ENCODE measurements at places on chromosomes 7 and 10. TPM values are rescaled to one million over a fixed set of nuclear protein-coding genes. Genes with fewer than 3 reads are reported as not detected.

UNCX gene
- polyA plus RNA-seq: not detected

CDK5 gene
- 13.5 TPM for polyA plus RNA-seq

- no peak for DNase-seq
Measured at GRCh38 chr7:16492513-16493062, 27.1 kb upstream of the SOSTDC1 start.

DNA sequence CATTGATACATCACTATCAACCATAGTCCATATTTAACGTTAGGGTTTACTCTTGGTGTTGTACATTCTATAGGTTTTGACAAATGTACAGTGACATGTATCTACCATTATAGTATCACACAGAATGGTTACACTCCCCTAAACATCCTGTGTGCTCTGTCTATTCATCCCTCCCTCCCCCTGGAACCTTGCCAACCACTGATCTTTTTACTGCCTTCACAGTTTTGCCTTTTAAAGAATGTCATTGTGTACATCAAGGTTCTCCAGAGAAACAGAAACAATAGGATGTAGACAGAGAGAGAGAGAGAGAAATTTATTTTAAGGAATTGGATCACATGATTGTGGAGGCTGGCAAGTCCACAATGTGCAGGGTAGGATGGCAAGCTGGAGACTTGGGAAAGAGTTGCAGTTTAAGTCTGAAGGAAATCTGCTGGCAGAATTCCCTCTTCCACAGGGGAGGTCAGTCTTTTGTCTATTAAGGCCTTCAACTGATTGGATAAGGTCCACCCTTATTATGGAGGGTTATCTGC, 45.1 kb upstream of the CCNJ start:
- no peak for DNase-seq

- peak; percentile 41 for DNase-seq
Measured at GRCh38 chr7:102125127-102125596, 161.5 kb upstream of the SH2B2 start.

DNA sequence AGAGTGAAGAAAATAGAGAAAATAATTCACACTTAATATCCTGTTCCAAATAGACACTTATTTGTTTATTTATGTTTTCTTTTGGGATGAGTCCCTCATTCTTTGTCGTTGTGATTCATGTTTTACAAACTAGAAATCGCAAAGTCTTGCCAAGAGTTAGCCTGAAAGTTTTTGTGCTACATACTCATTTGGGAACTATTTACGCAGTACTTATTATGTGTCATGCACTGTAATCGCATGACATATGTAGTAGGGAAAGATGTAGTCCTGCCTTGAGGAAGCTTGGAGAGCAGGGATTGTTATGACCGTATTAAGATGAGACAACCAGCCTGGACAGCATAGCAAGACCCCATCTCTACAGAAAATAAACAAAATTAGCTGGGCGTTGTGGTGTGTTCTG, 189.3 kb downstream of the ABCA13 start:
- no peak for DNase-seq

Measured in right lung (tissue), 10 donors.